Stimulated activated CD8-positive, alpha-beta memory T cell treated with anti-CD3 and anti-CD28 coated beads, Interleukin-7, amount 100 ng/mL, for 1 hour (primary cell): ENCODE measurements at places on chromosomes 2 and 18.

- DNase-seq = no peak
These were observed 70.9 kb downstream of the ODC1 start for GRCh38 chr2:10377052-10377746.

DNA sequence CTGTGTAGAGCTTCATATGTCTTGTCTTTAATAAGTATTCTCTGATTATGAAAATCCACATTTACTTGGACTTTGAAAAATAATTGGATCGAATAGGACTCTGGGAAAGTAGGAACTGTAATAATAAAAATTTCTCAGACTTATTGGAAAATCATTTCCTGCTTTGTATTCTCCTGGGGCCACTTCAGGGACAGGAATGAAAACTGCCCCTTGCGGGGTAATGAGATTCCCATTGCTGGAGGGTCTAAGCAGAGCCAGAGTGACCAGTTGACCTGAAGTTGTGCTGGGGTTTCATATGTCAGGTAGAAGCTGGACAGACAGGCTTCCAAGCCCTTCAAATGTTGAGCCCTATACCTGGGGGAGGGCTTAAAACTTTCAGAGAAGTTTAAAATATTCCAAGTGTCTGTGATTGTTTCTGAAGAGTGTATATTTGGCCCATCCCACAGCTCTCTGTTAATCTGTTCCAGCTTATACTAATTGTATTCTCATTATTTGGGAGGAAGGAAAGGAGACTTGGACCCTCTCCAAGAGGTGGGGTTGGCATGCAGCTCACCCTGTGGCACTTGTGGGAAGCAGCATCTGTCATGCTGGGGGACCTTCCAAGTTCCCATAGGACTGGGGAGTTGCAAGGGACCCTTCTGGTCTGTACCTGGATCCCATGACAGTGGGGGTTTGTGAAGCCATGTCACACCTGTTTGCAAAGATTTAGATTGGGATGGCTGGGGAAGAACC lies 268.7 kb upstream of the ATP5MC3 start:
- DNase-seq = no peak

DNA sequence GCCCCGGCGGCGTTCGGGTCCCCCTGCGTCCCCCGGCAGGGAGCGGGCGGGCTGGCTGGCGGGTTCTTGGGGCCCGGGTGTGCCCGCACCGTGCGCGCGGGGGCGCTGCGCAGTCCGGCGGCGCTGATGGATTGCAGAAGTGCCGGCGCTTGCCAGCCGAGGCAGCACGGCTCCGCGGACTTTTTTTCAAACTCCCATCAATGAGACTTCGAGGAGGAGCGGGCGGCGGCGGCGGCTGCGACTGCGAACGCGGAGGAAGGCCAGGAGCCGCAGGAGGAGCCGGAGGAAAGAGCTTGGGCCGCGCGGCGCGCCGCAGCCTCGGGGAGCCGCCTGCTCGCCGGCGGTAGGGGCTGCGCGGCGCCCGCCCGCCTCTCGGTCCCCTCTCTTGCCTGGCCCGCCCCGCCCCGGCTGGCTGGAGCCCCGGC lies at the start of gene GLI2:
TSS of gene GLI2 (plus strand) at position 123 of the 425 bp plus-strand sequence. CDS start 61,453 bp downstream, outside the sequence.
- no peak for DNase-seq

GRCh38 chr2:102159295-102159694 lies 16.7 kb downstream of the IL1R1 start:
- DNase-seq = no peak

DNA sequence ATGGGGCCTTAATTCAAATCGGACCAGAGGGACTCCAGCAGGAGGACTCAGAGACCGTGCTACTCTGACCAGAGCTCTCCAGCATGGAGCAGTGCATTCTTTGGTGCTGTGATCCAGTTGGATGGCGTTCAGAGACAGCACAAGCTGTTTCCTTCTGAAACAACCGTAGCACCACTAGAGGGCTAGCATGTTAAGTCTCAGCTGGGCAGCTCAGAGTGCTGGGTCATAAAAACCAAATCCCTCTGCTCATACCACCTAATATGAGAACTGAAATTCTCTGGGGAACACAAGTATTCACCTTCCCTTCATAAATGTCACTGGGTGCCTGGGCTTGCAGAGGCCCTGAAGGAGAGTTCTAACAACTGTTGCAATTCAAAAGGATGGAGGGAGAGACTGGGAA lies 97.7 kb upstream of the TFCP2L1 start:
- no peak for DNase-seq

DNA sequence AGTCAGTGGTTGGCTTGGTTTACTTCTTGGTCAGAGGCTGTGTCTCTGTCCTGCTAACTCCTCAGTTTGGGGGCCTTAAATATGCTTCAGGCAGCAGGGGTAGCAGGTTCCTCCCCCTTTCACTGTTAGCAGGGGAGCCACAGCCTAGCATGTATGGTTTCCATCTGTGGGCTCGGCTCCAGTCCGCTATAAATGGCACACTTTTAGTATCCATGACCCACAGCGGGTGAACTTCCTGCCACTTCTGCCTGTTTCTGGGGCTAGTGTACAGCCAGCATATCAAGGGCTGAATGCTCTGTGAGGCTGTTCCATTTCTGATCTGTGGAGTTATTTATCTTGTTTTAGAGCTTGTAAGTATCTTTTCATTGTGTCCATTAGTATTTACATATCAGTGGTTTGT lies 58.3 kb downstream of the MRPL33 start:
- no peak for DNase-seq

GRCh38 chr2:102030855-102031527 lies 39.2 kb downstream of the IL1R2 start:
- DNase-seq = no peak

GRCh38 chr2:66571918-66572317 lies 137.0 kb downstream of the MEIS1 start:
- DNase-seq = no peak

DNA sequence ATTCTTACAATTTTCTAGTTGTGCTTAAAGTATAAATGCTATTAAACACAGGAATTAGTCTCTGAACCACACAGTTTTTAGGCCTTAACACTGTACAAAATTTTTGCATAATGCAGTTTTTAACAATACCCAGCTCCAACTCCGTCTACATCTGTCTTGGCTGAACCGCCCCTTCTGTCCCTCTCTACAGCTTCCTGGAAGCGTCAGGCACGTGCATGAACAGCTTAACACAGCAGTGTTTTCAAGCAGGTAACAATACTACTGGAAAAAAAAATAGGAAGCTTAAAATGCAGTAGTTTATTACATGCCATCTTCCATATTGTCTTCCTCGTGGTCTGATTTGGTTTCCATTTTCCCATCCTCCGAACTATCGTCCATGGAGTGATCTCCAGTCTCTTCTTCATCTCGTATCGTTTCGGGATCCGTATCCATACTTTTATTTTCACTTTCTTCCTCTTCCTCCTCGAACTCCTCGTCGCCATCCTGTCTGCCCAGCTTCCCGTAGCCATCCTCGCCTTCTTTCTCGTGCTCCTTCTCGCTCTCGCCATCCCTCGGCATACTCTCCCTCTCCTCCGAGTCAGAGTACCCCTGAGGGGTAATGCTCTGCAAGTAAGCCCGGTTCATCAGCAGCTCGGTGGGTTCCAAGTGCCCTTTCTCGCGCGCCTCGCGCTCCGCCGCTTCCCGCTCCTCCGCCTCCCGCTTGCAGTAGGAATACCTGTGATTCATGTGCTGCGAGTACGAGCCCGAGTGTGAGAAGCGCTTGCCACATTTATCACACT lies 130.6 kb downstream of the ZEB2 start:
- DNase-seq = no peak

- no peak for DNase-seq
These were observed 71.0 kb downstream of the TPO start for GRCh38 chr2:1484131-1484884.

DNA sequence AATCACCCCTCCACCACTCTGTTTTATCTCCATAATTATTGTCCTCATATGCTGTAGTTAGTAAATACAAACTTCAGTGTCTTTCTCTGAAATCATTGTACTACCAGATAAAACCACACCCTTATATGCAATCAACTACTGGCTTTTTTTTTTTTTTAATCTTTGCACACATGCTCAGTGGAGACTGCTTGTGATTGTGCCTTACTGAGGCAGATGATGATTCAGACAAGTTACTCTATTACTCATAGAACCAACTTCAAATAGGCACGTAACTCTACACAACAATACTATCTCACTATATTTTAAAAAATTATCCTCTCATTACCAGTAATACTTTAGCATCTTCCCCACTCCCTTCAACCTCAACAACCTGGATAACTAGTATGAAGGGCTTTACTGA lies 1278.4 kb upstream of the PIK3C3 start:
- no peak for DNase-seq

- DNase-seq = no peak
These were observed 335.3 kb downstream of the PTPRM start for GRCh38 chr18:7902399-7902839.

DNA sequence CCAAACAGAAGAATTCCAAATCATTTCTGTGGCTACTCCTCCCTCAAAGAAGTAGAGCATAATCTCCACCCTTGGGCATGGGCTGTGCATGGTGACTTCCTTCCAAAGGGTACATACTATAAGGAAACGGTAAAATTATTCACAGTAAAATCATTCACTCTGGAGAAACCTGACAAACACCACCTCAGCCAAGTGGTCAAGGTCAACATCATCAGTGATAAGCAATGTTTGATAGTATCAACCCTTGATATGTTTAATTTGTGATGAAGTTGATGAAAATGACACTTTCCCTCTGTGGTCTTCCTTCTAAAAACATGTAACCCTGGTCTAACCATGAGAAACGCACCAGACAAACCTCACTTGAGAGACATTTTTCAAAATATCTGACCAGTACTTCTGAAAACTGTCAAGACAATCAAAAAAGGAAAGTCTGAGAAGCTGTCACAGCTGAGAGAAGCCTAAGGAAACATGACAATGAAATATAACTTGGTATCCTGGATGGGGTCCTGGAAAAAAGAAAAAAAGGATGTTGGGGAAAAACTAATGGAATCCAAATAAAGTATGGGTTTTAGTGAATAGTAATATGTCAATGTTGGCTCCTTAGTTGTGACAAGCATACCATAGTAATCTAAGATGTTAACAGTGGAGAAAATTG lies 9.4 kb upstream of the TXNDC2 start:
- no peak for DNase-seq

GRCh38 chr2:118654945-118655344 lies 192.5 kb downstream of the EN1 start:
- DNase-seq = no peak

DNA sequence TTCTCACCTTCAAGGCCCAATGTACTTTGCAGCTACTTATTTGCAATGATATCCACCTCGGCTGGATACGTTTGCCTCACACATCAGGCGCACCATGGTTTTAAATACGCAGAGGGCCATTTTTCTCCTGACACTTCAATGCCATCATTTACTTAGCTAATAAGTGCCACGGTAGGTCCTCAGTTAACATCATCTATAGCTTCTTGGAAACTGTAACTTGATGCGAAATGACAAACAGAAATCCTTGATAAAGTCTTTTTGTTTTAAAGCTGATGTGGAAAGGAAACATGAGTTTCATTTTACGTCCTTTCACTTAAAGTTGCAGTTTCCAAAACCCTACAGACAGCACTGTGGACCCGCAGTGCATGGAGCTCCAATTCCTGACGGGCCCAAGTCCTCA lies 37.1 kb downstream of the ZNF516 start:
- no peak for DNase-seq

- DNase-seq = no peak
These were observed 49.8 kb downstream of the LDLRAD4 start for GRCh38 chr18:13268158-13269012.

GRCh38 chr2:211126256-211126655 lies 569.9 kb downstream of the CPS1 start:
- no peak for DNase-seq

DNA sequence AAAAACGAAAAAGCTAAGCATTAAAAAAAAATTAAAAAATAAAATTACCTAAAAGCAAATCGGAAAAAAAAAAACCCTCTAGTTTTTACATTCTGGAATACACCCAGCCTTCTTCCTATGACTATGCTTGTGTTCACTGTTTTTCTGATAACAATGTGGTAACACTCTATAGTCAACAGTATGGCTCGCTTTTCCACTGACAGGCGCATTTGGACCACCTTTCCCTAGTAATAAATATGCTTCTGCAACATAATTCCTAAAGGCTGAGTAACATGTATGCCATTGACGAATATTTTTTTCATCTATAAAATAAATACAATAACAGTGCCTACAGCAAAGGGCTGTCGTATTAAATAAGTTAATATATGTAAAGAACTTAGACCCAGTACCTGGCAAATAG lies 27.9 kb downstream of the NOL10 start:
- no peak for DNase-seq

GRCh38 chr18:48732767-48733424 lies 194.1 kb downstream of the CTIF start:
- DNase-seq = no peak

GRCh38 chr18:65859075-65859474 lies 108.3 kb downstream of the CDH7 start:
- no peak for DNase-seq

- DNase-seq = no peak
These were observed 80.3 kb upstream of the SLC35G4 start for GRCh38 chr18:11529081-11529480.

GRCh38 chr18:78126536-78126935 lies 853.1 kb upstream of the SALL3 start:
- DNase-seq = no peak

- DNase-seq = no peak
These were observed 47.3 kb downstream of the MAP4K4 start for GRCh38 chr2:101744832-101745231.

DNA sequence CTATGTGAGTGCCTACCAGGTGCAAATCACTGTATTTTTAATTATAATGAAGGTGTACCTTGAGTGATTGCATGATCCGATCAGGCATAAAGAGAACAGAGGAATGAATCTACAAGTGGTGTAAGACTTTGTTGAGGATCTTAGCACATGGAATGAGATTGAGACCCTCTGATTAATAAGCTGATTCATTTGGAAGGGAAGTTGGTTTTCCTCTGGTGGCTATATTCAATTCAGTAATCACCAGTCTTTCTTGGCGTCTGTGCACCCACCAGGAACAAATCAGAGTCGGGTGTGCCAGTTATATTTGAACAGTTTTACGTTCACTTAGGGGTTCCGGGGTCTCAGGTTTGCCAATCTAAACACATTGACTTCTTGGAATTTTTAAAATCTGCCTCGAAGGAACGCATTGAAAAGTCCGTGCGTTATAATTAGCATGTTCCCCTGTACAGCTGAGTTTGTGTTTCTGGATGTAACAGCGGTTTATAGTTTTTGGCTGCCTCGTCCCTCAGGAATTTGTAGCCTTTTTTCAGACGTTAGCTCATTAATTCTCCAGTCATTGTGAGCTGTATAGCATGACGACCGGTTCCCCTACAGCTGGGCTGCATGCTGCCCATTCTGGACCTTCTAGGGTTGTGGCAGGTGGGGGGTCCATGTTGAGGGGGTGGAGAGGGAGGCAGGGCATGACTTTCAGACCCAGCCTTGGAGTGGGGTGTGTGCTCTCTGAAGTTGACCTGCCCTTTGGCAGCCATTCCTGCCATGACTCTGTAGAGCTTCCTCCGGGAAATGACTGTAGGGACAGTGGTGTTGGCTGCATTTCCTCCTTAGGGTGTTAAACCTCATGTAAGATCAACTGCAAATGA lies 20.3 kb downstream of the MYO1B start:
- no peak for DNase-seq

GRCh38 chr2:72211350-72211749 lies 63.7 kb upstream of the CYP26B1 start:
- no peak for DNase-seq

- no peak for DNase-seq
These were observed 100.5 kb upstream of the SPRED2 start for GRCh38 chr2:65532937-65533336.
